ENCODE measurements at places on chromosomes 6 and 20.

DNA sequence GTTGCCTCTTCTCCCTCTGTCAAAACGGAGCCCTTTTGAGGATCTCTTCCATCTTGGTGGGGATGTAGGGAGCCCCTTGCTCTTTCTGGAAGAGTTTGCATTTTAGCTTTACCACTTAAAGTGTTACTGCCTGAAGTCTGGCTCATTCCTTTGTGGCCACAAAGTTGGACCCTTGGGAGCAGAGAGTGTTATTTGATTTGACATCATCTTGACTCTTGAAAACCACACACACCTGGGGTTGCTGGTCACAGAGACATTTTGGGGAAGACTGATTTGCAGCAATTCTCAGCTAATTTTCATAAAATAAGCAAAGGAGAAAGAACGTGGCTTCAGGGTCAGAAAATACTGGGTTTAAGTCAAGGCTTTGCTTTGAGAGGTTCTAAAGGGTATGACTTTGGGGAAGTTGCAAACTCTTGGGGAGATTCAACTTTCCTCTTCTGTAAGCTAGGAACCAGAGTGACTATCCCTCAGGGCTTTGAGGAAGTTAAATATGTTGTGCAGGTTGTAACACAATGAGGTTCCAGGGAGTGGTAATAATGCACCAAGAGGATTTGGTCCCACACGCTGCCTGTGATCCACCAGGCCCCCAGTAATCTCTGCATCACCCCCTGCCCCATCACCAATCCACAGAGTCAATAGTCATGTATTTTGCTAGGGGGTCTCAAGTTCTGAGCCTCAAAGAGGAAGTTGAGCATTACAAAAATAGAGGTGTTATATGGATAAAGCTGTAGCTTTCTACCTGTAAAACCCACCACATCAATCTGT is 141.6 kb upstream of the SLC24A3 start:
- DNase-seq, result no peak

- DNase-seq, result no peak
Measured at GRCh38 chr20:58583176-58583575, 67.9 kb upstream of the STX16 start.

GRCh38 chr6:150514806-150515380 is 84.8 kb upstream of the PLEKHG1 start:
- no peak for DNase-seq

- no peak for DNase-seq
Measured at GRCh38 chr20:17572034-17572638, 2.3 kb downstream of the DSTN start.

DNA sequence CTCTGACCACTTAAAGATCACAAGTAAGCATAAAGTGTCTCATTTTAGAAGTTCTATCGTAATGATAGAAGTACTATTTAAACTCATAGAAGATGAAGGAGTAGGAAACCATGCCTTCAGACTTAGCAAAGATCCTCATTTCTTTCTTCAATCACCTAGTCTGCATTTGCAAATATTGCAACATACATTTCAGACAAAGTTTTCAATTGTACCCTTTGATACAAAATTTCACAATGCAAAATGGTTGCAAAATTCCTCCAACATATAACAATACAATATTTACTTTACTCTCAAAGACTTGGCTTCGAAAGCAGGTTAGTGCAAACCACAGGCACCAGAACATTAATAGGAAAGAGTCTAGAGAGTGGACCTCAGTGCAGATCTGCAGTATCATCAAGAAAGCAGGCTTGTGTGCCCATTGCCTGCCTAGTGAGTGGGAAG is 16.1 kb upstream of the ROS1 start:
- DNase-seq, result no peak

- DNase-seq, result no peak
Measured at GRCh38 chr6:123276546-123276980, 280.5 kb downstream of the CLVS2 start.

DNA sequence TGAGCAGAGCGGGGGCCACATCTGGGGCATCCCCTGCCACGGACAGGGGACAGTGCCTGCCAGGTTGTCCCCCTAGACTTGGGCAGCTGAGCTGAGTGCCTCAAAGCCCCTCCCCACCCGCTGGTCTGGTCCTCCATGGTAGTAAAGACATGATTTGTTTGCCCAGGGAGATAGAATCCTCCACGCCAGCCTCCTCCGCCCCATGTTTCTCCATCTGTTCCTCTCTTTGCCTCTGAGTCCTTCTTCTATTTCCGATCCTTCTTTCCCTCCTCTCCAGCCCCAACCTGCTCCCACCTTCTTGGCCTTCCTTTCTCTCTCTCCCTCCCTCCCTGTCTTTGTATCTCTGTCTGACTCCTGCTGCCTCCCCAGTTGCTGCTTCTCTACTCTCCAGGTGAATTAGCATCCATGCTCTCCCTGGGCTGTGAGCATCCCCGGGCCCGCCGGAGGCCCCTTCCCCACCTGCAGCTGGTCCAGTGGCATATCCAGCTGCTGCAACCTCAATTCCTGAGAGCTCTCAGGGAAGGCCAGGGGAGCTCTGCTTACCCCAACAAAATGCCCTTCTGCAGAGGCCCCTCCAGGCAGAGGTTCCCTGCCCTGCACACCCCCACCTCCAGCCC is 45.8 kb downstream of the CPNE5 start:
- no peak for DNase-seq

- no peak for DNase-seq
Measured at GRCh38 chr6:143408787-143409162, 41.7 kb downstream of the ADAT2 start.

DNA sequence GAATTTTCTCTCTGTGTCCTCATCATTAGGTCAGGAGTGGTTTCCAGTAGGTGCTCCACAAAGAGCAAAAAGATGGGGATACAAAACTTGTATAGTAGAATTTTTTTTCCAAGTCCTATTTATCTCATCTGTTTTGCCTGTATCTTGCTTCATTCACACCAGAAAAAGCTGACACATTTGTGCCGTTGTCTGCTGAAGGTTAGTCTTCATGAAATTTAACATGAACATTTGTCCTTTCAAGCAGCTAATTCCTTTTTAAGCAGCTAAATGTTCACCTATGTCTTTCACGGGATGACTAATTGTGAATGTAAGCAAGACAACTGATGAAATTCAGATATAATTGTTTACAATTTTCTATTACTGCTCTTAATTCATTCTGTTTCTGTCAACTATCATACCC is 83.8 kb downstream of the ATXN1 start:
- no peak for DNase-seq

DNA sequence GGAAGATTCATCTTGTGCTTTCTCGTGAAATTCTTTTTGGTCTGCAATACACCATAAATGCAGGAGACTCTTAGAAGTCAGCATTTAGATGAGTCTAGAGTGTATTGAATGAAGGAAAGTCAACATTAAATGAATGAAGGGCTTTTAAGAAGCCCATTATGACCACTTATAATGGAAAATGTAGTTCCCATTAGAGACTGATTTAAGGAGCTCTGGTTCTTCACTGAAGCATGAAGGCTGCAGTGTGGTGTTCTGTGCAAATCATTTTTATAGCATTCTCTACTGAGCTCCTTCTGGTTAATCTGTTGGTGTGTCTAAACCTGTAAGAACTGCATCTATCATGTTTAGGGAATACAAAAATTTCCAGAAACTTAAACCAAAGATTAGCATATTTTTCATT is 19.7 kb downstream of the NCOA7 start:
- no peak for DNase-seq

DNA sequence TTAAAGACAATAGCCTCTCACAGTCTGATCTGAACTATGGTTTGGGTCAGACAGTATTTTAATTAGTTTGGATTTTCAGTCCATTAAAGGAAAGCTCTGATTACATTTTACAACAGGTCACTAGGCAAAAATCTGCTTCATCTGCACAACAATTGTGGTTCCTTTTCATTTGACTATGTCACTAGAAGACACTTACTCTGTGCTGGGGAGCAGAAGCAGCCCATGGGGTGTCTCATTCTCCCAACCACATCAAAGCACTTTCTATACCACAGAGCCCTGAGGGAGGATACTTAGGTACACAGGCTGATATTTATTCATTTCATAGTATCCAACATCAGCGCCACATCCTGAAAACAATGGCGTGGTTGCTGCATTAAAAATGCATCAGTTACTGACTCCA is 36.6 kb upstream of the HDAC2 start:
- DNase-seq, result peak; percentile 80

GRCh38 chr6:109282756-109283155 is 99.5 kb downstream of the CD164 start:
- no peak for DNase-seq

DNA sequence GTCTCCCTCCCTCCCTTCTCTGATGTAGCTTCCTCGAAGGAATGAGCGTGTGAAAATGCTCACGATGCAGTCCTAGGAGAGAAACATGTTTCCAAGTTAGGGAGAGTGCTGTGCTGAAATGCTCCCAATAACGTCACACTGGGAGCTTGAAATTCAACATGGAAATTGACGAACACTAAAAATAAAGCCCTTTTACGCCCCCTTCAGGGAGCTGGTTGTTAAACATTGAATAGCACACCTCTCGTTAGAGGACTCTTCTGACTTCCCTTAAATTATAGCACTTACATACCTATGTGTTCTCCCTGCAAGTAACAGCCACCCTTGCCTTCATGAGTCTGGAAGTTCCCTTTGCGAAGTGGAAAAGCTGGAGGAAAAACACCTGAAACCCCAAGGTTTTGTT is 88.6 kb downstream of the BFSP1 start:
- no peak for DNase-seq

GRCh38 chr6:44664716-44665115 is 277.2 kb downstream of the CDC5L start:
- DNase-seq, result no peak

DNA sequence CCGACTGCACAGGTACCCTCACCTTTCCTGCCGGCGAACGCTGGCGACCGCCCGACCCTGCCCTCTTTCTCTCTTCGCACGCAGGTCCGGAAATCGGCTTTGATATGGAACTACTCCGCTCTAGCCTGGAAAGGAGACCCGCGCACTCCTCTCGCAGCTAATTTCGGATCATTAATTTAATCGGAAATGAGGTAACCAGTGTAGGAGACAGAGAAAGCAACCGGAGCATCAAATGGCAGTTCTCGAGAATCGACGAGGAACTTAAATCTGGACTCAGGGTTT is 949 bp upstream of the ATXN1 start:
- no peak for DNase-seq

- no peak for DNase-seq
Measured at GRCh38 chr6:35283361-35283760, 14.3 kb upstream of the DEF6 start.

GRCh38 chr6:109393157-109393885 is 11.1 kb upstream of the CD164 start:
- DNase-seq, result no peak

DNA sequence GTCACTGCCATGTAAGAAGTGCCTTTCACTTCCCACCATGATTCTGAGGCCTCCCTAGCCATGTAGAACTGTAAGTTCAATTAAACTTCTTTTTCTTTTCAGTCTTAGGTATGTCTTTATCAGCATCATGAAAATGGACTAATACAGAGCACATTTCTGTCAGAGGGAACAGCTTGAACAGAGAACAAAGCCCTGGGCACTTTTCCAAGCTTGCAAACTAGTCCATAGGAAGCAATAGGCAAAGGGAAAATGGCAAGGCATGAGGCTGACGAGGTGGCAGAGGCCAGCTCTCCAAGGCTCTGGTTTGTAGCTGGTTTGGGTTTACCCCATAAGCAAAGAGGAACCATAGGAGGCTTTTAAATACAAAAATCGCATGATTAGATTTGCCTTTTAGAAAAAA is 185.1 kb upstream of the HDDC2 start:
- DNase-seq, result no peak

- no peak for DNase-seq
Measured at GRCh38 chr20:54004445-54004844, 65.9 kb downstream of the BCAS1 start.

- DNase-seq, result peak; percentile 54
Measured at GRCh38 chr20:35091816-35092523, 637 bp downstream of the TRPC4AP start.

DNA sequence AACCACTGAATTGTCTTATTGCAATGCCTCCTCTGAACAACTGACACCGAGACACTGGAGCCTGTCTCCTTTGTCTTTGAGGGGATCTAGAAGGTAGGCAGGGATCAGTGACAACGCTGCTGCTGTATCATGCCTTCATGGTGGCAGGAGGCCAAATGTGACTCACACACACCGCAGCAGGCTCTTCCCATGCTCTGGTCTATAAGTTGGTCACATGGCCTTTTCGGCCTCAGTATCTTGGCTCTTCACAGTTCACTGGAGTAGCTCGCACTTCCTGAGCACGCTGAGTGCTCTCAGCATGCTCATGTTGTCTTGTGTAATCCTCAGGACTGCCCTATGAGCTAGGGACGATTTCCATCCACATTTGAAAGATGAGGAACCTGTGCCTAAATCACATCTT is 167.4 kb upstream of the PCSK2 start:
- peak; percentile 34 for DNase-seq

GRCh38 chr20:21521596-21522480 is 8.0 kb upstream of the NKX2-2 start:
- peak; percentile 40 for DNase-seq

- peak; percentile 21 for DNase-seq
Measured at GRCh38 chr6:36933102-36933501, 21.4 kb upstream of the PI16 start.

DNA sequence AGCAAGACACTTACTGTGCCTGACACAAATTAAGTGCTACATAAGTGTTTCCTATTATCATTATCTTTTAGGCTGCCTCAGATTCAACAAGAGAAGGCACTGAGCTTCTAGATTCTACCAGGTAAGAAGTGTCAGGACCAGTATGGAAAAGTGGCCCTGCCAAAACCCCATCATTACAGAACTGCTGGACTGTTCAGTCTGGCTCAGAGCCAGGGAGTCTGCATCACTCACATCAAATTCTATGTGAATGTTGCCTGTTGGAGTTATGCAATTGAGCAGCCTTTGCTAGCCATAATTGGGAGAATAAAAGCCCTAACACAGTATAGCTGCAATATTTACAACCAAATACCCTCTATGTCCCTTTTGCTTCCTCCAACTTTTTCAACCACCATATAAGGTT is 70.9 kb downstream of the ATG5 start:
- no peak for DNase-seq

- DNase-seq, result peak; percentile 26
Measured at GRCh38 chr6:163793011-163793983, 378.8 kb downstream of the QKI start.
